CD4-positive, alpha-beta T cell treated with Interleukin-17A for 4 hours (primary cell): ENCODE measurements at places on chromosomes 6 and 20.

DNA sequence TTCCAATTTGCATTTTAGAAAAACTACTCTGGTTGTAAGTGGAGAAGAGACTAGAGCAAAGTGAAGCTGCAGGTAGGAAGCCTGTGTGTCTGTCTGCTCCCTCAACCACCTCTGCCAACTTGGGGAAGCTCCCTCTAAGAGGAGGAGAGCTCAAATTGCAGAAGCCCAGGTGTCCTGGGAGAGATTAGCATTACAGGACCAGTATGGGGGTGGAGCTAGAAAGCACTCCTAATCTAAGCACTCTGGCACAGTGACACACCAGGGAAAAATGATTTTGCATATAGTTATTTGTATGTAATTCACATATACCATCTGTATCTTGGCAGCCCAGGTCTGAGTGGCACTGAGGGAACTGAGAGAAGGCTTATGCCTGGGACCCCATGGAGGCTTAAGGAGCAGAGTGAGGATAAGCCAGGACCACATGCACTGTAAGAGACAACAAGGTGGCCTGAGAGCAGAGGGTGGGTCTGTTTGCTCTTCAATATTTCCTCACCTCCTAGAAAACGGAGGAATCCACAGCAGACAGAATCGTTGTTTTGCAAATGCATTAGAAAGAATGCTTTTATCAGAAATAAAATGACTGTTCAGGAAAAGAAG, 13.6 kb downstream of the GSTA2 start:
- no peak for DNase-seq

DNA sequence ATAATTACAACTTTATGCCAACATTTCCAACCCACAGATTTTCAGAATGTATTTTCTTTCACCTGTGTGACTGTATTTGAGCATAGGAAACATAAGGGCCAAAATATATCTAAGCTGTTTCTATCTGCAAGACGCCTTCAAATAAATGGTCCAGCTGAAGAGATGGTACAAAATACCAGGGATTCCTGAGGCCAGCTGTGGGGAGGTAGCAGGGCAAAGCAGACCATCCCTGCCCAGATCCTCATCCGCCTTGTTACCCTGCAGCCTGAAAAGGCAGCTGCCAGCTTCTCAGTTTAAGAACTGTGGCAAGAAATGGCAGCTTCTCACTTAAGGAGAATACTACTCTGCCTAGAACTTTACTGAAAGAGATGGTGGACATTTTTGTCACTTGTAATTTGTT, 143.3 kb downstream of the KHDC1L start:
- DNase-seq, result no peak

- no peak for DNase-seq
These were observed 73.2 kb downstream of the TRMT6 start for GRCh38 chr20:5877128-5877527.

DNA sequence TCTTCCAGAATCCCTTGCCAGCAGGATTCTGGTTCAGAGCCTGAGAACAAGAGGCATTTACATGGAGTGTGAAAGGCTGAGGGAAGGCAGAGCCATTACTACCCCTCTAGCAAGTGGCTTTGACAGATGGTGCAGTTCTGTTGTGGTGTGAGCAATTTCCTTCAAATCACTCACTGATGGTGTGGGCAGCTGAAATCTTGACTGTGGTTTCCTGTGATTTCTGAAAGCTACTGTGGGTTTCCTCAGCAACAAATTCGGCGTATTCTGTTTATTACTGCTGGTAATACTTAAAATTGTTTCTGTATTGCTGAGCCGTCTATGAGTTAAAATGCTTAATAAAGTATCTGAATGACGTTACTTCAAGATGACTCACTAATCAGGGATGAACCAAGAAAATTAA, 181.5 kb upstream of the TCF21 start:
- no peak for DNase-seq

DNA sequence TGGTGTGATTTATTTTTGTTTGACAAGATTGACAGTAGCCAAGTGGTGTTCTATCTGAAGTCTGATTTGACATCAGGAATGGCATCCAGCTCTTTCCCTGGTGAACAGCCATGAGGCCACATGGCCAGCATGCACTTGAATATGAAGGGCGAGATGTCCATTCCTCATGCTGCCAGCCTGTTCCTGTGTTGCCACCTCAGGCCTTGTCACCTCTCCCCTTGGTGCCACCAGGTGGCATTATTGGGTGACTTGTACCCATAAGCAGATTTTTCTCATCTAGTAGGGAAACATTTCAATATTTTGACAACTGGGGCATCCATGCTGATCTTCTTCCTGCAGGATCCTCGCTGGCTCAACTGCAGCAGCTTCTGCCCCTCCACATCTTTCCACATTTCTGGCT, 199.1 kb downstream of the ERMARD start:
- peak; percentile 48 for DNase-seq

DNA sequence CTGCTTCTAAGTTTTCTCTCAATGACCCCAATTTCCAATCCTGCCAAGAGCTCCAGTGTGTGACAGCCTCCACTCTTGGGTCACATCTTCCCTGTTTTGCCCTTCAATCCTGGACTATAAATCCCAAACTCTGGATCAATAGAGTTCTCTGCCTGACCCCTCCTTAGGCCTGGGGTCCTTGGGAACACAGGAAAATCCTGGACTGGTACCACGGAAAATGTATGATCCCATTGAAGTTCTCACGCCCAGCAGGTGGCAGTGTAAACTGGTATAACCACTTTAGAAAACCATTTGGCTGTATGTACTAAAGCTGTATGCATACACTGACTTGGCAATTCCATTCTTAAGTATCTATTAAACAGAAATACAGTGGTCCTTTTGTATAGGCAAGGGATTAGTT, 98.0 kb downstream of the SNAP25 start:
- DNase-seq, result peak; percentile 8

GRCh38 chr6:100549406-100550167, 84.9 kb upstream of the SIM1 start:
- DNase-seq, result no peak

DNA sequence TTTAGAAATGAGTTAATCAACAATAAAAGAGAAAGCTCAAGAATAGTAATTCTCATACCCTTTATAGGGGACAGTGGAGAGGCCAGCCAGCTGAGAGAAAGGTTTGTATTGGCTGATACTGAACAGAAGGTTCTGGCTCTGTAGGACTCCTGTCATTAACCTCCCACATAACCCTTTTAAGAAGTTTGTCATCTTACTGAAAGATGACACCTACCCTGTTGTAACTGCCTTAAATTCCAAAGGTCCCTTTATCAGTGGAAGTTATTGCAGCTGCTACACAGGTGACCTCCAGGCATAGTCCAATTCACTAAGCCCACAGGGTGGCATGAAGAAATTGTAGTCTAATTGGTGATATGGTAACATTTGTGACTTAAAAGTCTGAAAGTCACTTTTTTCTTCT, 790.1 kb downstream of the TENT5A start:
- DNase-seq, result no peak

GRCh38 chr6:2158596-2159271, 86.7 kb downstream of the GMDS start:
- DNase-seq, result no peak

GRCh38 chr6:14476793-14477531, 359.4 kb downstream of the CD83 start:
- no peak for DNase-seq

- no peak for DNase-seq
These were observed 37.3 kb downstream of the TRAM2 start for GRCh38 chr6:52539607-52540006.

GRCh38 chr6:146017672-146018071, 11.2 kb upstream of the GRM1 start:
- DNase-seq, result no peak

GRCh38 chr20:43799150-43799711, 72.4 kb upstream of the GTSF1L start:
- no peak for DNase-seq

GRCh38 chr20:45407067-45407745, 883 bp upstream of the DBNDD2 start:
- DNase-seq, result peak; percentile 27

GRCh38 chr20:19423900-19424620, 211.6 kb downstream of the SLC24A3 start:
- DNase-seq, result no peak

DNA sequence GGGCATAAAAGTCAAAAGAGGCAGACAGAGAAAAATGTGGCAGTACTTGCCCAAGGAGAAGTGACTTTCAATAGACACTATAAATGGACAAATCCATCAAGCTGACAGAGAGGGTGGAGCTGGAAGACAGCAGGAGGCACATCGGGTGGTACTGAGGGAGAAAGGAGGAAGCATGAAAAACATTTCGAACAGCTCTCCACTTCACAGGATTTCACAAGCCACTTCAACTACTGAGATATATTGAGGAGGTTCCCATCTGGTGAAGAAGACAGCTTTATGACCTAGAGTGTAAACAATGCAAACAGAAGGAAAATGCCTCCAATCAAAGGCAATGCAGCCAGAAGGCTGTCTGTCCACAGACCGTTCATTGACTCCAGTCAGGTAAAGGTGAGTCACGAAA, 259.4 kb upstream of the ECI2 start:
- no peak for DNase-seq
